ENCODE measurements at places on chromosomes 3 and 15. TPM values are rescaled to one million over a fixed set of nuclear protein-coding genes. Genes with fewer than 3 reads are reported as not detected.

AADAC gene
- total RNA-seq: 14.2 TPM

FAM227B gene
- 0.74 TPM for total RNA-seq

GUCA1C gene
- not detected for total RNA-seq

LRRC34 gene
- total RNA-seq: not detected

PLSCR2 gene
- not detected for total RNA-seq

ELP6 gene
- 27.1 TPM for total RNA-seq

TM4SF1 gene
- total RNA-seq: 1,500 TPM

UMPS gene
- total RNA-seq: 45.8 TPM
